ENCODE measurements at places on chromosomes 16 and 17. TPM values are rescaled to one million over a fixed set of nuclear protein-coding genes. Genes with fewer than 3 reads are reported as not detected.
A peak's percentile ranks its signal among the peaks of the same experiment; 100 is the strongest.

The TRIM72 gene
- total RNA-seq, result 0.07 TPM

DNA sequence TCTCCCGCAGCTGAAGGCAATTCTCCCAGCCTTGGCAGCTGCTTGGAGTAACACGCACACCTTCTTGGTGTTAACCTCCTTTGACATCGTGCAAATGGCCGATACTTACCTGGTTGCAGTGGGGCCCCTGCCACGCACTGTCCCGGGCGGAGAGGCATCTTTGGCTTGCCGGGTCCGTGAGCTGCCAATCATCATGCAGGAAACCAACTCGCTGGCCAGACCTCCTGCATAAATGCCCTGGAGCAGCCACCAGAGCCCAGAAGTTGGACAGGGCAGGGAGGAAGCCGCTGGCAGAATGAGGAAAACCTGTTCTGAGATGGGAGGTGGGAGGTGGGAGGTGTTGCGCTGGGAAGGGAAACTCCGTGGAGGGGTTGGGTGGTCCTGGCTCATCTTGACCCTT, 41.7 kb upstream of the CREBBP start:
- DNase-seq, result no peak

The KRT39 gene
- total RNA-seq, result not detected

DNA sequence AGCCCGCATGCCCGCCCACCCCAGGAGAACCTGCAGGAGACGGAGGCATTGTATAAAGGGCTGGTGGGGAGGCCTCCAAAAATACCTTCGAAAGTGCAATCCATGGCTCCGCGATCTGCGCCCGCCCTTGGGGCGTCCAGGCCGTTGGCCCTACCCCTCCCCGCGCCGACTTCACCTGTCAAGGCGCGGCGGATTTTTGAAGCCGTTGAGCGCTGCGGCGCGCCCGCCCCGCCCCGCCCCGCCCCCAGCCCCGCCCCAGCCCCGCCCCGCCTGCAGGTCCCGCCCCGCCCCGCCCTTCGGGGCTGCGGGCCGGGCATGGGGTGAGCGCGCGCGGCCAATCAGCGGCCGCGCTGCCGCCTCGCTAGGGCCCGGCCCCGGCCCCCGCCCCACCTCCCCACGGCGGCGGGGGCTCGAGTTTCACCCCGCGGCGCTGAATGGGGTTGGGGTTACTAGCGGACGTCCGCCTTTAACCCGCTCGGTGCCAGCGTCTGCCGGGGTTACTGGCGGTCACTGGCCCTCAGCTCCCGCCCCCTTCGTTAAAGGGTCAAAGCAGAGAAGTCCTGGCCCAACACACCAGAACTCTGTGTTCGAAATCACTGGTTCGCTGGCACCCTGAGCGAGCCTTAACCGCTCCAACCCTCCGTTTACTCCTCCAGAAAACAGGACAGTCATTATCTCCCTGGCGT, 13.2 kb downstream of the SREBF1 start:
- peak; percentile 95 for DNase-seq

DNA sequence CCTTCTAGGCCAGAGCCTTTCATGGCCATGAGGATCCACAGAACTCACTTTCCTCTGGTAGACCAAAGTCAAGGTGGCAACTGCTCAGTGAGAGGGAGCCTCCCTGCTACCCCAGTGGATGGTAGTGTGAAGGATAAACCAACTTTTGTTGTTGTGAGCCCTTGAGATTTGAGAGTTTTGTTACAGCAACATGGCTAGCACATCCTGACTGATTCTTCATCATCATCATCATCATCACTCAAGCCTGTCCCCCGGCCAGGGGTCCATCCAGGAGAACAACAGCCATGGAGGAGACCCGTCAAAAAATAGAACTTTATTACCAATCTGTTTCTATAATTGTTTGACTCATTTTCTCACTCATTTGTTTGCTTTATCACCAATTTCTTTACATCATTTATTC, 23.7 kb downstream of the RAI1 start:
- no peak for DNase-seq

The CDT1 gene
- 97.7 TPM for total RNA-seq

The MYH1 gene
- total RNA-seq, result not detected

DNA sequence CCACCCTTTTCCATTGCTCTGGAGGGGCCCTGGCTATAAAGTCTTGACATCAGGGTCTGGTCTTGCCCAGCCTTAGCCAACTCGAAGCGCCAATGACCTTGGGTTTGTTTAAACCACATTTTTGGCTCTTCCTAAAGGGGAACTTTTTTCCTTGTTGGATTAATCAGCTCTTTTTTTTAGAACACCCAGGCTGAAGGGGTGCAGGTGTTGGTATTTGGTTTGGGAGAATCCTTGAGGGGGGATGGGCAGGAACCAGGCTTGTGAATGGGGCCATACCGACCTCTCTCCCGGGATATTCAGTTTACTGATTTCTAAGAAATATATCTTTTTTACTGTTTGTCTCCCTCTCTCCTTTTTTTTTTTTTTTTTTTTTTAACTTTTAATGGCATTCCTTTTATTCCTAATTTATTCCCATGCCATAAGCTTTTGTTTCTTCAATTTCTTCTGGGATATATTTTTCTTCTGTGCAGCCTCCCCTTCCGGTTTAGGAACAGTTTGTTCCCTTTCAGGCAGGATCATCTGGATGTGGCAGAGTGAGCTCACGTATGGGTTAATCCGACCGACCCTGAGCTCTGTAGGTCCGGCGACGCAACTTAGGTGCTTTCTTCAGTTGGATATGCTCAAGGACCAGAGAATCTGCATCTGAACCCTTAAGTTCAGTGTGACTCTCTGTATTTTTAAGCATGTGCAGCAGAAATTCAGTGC, 129.5 kb downstream of the ABCC6 start:
- no peak for DNase-seq

The MARCHF10 gene
- not detected for total RNA-seq

- DNase-seq, result no peak
These were observed 13.1 kb upstream of the RNF135 start for GRCh38 chr17:30957741-30958140.

DNA sequence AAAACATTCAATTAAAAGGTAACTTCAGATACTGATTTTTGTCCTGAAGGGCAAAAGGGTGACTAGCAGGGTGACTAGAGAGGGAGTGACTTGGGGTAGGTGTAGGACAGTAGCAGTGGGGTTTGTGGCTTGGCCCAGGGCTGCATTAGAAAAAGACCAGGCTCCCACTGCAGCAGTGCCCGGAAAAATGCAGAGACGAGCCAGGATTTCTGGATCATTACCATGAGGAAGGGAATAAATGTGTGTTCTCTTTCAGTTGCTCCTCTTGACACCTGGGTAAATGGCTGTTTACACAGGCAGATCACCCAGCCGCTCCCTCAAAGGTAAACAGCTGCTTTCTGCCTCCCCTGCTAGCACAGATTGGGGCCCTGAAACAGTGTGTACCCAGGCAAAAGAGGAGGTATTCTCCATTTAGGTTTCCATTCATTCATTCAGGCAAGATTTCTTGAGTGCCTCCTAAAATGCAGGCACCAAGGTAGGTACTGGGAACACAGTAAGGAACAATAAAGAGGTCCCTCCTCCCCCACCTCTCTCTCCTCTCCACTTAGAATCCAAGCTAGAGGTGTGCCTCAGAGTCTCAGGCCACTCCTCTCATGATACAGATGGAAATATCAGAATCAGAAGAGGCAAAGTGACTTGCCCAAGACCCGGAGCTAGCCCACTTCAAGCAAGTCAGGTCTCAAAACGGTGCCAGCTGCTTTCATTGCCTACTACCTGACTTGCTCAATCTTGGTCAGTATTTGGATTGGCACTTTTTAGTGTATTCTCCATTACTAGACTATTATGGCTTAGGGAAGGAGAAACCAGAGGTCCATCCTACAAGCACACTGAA, 15.2 kb upstream of the TOX3 start:
- DNase-seq, result peak; percentile 62

- peak; percentile 91 for DNase-seq
These were observed at the start of gene NOL3 for GRCh38 chr16:67170168-67170948. Gene NOL3, plus strand, starts transcription at chr16:67170538.

DNA sequence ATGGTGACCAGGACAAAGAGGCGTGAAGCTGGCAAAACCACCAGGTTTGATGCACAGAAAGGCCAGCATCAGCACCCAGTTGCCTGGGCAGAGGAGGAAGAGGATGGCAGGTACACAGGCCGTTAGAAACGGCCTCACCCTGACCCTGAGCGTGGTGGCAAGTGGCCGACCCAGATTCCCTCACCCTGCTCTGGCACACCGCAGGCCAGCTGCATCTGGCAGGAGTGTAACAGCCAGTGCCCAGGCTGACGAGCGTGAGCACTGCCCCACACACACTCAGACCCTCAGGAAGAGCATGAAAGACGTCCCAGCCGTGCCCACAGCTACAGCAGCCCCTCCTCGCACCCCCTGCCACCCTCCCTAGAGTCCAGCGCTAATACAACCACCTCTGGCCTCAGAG, 82.0 kb downstream of the ANKRD11 start:
- DNase-seq, result no peak

GRCh38 chr17:76270770-76271668, 5.9 kb downstream of the UBALD2 start:
- DNase-seq, result no peak

DNA sequence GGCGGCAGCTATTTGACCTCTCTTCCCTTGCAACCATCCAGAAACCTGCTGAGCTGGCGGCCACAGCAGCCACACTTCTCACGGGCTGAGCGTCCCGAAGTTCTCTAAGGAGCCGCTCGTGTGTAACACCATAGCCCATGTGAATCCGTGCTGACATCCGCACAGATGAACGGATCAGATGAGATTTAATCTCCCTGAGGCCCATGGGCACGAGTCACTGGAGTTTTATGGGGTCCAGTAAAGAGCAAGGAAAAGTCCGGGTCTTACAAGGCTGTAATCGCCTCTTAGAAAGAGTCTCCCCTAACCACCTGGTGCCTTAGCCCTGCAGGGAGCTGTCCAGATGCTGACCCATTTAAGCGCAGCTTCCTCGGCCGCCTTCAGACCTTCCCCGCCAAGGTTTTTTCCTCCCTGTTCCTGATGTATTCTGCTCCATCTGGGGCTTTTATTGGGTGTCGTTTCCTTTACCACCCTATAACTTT, 5.5 kb upstream of the CACNG5 start:
- peak; percentile 66 for DNase-seq

The MMP28 gene
- total RNA-seq, result not detected

- DNase-seq, result no peak
These were observed 70.1 kb downstream of the OMG start for GRCh38 chr17:31226950-31227349.

The AHSP gene
- total RNA-seq, result not detected

The ERCC4 gene
- total RNA-seq, result 6.8 TPM

- no peak for DNase-seq
These were observed 8.2 kb upstream of the CD300E start for GRCh38 chr17:74631468-74632450.

GRCh38 chr16:50731130-50731988, 10.5 kb upstream of the CYLD start:
- DNase-seq, result no peak

DNA sequence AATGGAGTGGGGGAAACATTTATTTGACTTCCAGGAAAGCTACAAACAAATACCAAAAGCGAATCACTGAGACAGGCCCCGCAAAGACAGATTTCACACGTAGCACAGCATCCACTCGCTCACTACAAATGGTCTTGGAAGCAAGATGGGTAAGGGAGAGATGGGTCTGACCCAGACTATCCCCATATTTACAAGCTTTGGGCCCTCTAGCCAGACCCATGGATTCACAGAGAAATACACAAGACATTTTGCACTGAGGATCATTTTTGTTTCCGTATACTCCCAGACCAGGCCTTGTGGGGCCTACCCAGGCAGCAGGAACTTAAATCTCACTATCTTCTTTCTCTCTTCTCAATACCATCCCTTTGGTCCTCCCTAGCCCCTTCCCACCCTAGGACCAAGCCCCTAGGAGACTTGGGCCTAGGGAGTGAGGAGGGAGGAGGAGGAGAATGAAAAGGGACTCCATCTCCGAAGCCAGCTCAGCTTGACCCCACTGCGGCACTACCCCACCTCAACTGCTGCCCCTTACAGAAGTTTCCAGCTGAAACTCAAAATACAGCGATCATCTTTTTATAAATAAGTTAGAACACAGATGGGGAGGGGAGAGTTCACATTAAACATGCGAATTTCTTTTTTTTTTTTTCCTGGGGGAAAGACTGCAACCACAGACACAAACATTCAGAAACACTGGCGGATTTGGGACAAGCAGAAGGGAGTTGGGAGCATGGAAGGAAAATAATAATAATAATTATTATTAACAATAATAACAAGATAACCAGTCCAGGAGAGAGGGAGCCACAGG, 1.4 kb upstream of the HOXB3 start:
- DNase-seq, result no peak

The PLXDC1 gene
- total RNA-seq, result 0.14 TPM

DNA sequence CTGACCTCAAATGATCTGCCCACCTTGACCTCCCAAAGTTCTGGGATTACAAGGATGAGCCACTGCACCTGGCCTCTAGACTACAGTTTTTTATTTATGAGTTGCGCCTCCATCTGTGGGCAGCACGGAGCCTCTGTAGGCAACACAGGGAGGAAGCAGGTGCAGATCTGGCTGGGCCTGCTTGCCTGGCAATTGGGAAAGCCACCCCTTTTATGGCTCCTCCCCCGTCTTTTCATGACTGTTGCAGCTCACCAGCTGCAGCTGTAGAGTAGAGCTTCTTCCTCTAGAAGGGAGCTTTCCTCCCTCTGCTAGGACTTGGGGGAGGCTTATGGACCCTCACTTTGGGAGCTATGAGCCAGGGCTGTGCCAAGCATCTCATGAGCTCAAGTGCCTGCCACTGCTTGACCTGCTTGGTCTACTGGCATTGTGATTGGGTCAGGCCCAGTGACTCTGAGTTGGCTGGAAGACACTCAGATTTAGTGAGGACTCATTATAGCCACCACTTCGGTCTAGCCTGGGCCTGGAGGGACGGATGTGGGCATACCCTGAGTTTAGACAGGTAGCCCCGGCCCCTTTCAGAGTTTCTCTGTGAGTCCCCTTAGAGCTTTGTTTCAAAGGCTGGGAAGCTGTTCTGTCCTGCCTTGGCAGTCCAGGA, 6.9 kb upstream of the SLC7A6 start:
- peak; percentile 64 for DNase-seq

DNA sequence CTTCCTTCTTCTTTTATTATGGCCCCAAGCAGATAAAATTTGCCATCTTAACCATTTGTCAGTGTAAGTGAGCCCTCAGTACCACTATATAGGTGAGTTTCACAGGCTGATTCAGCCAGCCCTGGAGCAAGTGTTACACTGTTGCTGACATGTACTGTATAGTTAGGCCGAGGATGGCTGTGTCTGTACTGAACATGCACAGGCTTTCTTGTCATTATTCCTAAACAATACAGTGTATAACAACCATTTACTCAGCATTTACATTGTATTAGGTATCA, 53.7 kb downstream of the AMFR start:
- no peak for DNase-seq

GRCh38 chr17:33982909-33983308, 272.2 kb upstream of the CCL2 start:
- DNase-seq, result no peak

The ARL5C gene
- not detected for total RNA-seq

Data from Caco-2 (cell line).